ENCODE measurements at places on chromosomes 11 and 22. TPM values are rescaled to one million over a fixed set of nuclear protein-coding genes. Genes with fewer than 3 reads are reported as not detected.
A peak's percentile ranks its signal among the peaks of the same experiment; 100 is the strongest.

GRCh38 chr11:12064136-12064953 is 46.0 kb upstream of the MICAL2 start:
- no peak for DNase-seq

DNA sequence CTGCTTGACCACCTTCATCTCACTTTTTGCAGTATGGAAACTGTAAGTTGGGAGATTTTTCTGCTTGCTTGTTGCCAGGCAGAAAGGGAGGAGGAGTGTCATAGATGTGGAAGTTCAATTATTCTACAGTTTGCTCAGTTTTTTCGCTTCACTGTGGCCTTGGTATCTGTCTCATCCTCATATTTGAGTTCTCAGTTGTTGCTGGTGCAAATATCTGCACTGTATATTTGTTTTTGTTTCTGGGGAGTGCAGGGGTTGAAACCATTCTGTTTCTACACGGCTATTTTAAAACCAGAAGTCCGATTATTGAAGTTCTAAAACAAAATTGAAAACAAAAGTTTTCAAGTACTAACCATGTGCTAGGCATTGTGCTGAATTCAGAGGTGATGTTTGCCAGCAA is 153.4 kb downstream of the JRKL start:
- DNase-seq, result no peak

ROBO4 gene
- not detected for total RNA-seq

DNA sequence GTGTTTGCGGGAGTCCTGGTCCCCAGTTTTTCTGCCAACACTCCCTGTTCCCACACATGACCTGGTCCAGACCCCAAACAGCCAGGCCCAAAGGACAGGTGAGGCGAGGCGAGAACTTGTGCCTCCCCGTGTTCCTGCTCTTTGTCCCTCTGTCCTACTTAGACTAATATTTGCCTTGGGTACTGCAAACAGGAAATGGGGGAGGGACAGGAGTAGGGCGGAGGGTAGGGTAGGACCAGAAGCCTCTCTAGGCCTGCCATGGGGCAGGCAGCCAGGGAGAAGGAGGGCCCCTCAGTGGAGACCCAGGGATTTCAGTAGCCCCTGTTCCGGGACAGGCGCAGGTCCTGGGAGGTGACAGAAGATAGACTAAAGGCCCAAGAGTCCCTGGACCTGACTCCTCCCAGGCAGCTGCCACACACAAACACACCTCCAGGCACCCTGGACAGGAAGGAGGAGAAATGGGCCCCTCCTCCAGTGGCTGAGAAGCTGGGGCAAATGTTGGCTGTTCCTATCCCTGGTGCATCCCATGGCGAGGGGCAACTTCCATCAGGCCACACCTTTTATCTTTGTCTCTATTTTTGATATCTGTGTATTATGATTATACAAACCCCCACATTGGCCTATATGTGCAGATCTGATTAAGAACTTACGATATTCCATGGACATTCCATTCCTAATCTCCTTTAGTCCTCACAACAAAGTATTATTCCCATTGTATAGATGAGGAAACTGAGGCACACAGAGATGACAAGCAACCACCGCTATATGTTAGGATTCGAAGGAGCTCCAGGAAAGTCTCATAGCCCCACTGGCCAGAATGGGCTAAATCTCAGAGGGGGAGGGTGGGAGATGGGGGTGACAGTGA is 626 bp upstream of the F2 start:
- DNase-seq, result peak; percentile 75
